ENCODE measurements at places on chromosomes 6 and 20.

GRCh38 chr6:78670802-78671201 is 196.5 kb upstream of the IRAK1BP1 start:
- DNase-seq, result no peak

GRCh38 chr6:106508277-106508676 is 121.0 kb downstream of the RTN4IP1 start:
- DNase-seq, result no peak

DNA sequence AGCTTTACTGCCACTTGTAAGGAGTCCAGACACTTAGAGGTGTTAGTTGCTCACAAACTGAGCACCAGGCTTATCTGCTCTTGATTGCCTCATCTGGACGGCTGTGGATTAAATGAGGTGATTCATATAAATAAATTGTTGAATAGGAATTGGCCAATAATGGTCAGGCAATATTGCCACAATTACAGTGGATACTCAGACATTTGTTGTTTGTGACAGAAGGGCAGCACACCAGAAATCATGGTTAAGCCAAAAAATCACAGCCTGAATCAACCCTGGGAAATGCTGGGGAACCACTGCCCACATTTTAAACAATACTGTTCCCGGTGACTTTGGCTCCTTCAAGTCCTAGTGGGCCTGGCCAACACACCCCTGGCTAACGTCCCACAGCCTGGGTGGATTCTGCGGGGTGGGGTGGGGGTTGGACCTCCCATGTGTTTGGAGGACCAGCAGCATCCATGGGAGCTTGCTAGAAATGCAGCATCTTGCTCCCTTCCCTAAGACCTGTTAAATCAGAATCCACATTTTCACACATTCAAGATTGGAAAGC is 29.5 kb upstream of the SPDEF start:
- no peak for DNase-seq

GRCh38 chr20:6212903-6213302 is 90.1 kb upstream of the FERMT1 start:
- no peak for DNase-seq

DNA sequence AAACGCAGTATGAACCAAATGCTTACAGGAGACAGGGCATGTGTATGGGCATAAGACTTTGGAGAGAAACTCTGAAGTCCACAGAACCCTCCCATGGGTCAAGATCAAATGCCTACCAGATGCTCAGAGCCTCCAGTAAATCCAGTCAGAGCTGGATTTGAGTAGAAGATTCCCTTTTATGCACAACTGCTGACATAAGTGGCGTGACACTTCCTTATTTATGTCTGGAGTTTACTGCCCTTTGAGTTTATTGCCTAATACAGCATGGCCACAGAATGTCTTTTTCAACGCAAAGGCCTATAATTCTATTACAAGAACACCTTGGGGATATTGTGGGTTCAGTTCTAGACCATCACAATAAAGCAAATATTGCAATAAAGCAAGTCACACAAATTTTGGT is 220.0 kb upstream of the FOXQ1 start:
- DNase-seq, result no peak

DNA sequence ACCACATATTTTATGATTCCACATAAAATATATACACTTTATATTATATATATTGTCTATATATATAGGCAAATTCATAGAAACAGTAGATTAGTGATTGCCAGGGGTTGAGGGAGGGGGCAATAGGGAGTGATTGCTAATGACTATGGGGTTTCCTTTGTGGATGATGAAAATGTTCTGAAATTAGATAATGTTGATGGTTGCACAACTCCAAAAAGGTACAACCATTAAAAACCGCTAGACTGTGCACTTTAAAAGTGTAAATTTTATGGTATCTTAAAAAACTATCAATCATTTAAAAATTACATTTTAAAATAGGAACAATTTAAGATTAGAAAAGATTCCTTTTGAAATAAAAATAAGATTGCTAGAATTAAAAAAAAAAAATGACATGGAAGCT is 23.8 kb upstream of the CEP85L start:
- DNase-seq, result no peak

DNA sequence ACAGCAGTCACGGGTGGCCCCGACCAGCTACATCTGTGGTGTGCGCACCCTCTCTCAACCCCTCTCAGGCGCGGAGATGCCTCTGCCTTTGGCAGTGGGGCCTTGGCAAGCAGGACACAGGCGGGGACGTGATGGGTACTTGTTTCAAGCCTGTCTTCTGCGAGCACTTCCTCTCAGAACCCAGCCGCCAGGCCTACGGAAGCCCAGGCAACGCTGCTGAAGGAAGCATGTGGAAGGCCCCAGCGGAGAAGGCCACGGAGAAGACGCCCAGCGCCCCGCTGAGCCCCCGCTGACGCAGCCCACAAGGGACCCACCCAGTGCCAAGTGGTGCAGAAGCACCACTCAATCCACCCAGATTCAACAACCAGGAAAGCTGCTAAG is 13.0 kb downstream of the SERPINB6 start:
- no peak for DNase-seq

GRCh38 chr20:1992359-1993110 is 1.3 kb downstream of the PDYN start:
- DNase-seq, result no peak

- DNase-seq, result no peak
Measured at GRCh38 chr6:161482517-161482858, 208.6 kb upstream of the AGPAT4 start.

GRCh38 chr6:166586424-166587156 is at the start of gene RAMACL:
Gene RAMACL (minus strand): TSS chr6:166586678. CDS start chr6:166586477, 201 bp downstream.
- DNase-seq, result no peak

- DNase-seq, result no peak
Measured at GRCh38 chr20:60754856-60755255, 497.2 kb upstream of the CDH4 start.

GRCh38 chr6:24621626-24622289 is 24.2 kb downstream of the KIAA0319 start:
- DNase-seq, result no peak

DNA sequence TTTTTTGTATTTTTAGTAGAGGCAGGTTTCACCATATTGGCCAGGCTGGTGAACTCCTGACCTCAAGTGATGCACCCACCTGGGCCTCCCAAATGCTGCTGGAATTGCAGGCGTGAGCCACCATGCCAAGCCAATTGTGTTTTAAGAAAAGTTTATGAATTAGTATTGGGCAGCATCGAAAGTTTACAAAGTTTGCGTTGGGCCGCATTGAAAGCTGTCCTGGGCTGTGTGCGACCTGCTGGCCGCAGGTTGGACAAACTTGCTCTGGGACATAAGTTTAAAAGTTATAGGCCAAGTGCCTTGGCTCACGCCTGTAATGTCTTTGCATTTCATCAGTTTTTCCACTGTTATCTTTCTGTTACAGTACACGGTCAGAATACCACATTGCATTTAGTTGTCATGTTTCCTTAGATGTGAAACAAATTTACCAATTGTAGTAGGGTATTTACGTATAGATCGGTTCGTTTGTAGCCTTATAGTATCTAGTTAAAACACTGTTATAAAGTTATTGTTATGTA is 39.5 kb downstream of the ASXL1 start:
- no peak for DNase-seq

- peak; percentile 67 for DNase-seq
Measured at GRCh38 chr6:81606965-81607381, 145.5 kb downstream of the TENT5A start.

DNA sequence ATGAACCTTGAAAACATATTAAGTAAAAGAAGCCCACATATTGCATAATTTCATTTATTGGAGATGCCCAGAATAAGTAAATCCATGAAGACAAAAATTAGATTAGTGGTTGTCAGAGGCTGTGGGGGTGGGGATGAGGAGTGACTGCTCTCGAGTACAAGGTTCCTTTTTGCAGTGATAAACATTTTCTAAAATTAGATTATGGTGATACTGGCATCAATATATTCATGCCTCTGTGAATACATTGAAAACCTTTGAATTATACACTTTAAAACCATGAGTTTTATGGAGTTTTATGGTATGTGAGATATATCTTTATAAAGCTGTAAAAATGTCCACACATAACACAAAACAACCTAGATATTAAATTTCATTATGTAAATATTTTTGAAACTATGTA is 75.7 kb upstream of the SLC2A12 start:
- no peak for DNase-seq

DNA sequence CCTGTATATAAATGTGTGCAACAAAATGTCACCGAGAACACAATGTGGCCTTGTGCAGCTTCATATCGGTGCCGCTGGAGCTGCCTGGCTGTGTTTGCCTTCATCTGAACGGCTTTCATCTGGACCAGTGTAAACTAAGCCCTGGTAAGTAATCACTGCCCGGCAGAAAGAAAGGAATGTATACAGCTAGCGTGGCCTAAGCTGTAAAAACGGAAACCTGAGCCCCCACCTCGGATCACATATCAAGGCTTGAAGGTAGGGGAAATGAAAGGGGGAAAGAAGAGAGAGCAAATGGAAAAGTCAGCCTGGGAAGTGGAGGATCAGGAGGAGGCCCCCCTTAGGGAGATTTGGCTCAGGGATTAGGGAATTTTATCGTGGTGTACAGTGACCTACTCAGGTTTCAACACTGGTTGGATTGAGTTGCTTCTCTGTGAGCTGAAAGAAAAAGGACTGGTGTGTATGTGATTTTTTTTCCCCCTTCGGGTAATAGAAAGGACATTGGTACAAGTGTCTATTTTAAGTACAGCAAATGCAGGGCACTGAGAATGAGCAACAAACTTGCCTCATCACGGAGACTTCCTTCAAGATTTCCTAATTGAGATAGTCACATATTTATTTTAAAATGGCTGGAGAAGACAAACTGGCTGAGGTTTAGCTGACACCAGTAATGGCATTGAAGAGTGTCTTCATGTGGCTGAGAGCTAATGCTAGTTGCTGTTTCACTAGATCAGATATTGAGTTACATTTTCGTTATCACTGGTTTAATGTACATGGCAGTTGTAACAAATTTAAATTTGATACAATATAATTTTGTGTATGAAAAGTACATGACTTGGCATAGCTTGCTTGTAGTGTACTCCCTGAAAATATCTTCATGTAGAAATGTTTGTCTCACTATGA is 3.5 kb downstream of the SOBP start:
- DNase-seq, result peak; percentile 62

- no peak for DNase-seq
Measured at GRCh38 chr6:2162079-2162445, 83.3 kb downstream of the GMDS start.

DNA sequence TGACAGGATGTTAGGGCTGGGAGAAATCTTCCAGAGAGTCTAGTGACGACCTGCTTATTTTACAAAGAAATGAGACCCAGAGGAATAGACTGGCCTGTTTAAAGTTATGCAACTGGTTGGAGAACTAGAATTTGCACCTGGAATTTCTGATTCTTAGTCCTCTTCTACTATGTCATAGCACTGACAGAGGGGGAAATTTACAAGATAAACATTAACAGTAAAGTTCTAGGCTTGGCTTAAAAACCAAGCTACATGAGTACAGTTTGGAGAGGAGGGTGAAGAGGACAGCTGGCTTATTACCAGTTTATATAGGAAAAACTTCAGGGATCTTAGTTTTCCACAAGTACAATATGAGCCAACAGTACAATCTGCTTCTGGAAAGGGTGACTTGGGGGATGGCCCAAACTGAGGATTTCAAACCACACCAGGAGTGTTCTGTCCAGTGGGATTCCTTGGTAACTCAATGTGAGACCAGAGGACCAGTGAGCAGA is 269.6 kb downstream of the CD109 start:
- no peak for DNase-seq

GRCh38 chr20:36467076-36467999 is 74.0 kb upstream of the MYL9 start:
- DNase-seq, result peak; percentile 58

DNA sequence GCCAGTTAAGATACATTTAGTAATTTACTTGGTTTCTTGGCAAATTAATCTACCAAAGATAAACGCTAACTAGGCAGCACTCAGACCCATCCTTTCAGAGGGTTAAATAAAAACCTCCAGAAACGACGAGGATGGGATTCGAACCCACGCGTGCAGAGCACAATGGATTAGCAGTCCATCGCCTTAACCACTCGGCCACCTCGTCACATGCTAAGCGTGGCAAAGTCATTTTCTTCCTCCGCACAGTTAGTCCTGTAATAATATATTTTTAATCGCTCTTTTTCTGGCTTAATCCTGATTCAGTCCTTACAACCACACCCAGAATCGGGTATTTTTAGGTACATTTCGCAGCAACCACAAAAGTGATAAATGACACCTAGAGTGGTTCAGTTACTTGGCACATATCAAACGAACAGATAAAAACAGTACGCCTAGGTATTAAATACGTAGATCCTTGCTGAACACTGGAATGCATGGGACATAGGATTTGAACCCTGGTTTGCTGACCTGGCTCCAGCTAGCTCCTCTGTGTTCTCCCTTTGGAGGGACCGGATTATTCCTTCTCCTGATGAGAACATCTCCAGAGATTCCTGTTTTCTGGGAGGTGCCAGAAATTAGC is 71.6 kb downstream of the GPX5 start:
- peak; percentile 81 for DNase-seq

- peak; percentile 17 for DNase-seq
Measured at GRCh38 chr6:139981768-139982181, 607.3 kb upstream of the CITED2 start.

DNA sequence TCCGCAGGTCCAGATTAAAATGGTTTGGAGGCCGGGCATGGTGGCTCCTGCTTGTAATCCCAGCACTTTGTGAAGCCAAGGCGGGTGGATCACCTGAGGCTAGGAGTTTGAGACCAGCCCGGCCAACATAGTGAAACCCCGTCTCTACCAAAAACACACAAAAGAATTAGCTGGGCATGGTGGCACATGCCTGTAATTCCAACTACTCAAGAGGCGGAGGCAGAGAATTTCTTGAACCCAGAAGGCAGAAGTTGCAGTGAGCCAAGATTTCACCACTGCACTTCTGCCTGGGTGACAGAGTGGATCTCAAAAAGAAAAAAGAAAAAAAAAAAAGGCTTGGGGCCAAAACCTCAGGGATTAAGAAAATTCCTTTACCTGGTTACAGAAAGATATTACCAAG is 30.5 kb downstream of the C6orf15 start:
- no peak for DNase-seq

GRCh38 chr6:77857421-77857820 is 204.6 kb downstream of the MEI4 start:
- no peak for DNase-seq

- DNase-seq, result no peak
Measured at GRCh38 chr20:36862857-36863668, 12.9 kb upstream of the TLDC2 start.

GRCh38 chr6:73558624-73559398 is 38.0 kb upstream of the EEF1A1 start:
- DNase-seq, result no peak

DNA sequence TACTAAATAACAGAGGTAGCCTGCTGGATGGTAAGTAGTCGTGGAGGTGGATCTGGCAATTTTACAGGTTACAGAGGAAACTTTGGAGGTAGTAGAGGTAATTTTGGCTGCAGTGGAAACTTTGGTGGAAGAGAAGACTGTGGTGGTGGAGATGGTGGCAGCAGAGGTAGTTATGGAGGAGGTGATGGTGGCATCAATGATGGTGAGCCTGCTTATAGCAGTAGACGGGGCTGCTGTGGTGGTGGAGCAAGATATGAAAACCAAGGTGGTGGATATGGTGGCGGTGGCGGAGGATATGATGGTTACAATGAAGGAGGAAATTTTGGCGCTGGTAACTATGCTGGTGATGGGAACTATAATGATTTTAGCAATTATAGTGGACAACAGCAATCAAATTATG is 15.3 kb downstream of the RAB5IF start:
- DNase-seq, result no peak

- no peak for DNase-seq
Measured at GRCh38 chr20:12591949-12592470, 416.8 kb upstream of the SPTLC3 start.

- no peak for DNase-seq
Measured at GRCh38 chr6:34955442-34955841, 66.4 kb downstream of the ANKS1A start.

- no peak for DNase-seq
Measured at GRCh38 chr6:43740321-43740960, 29.6 kb upstream of the VEGFA start.

- no peak for DNase-seq
Measured at GRCh38 chr6:88760091-88760490, 203.3 kb downstream of the RNGTT start.

Data from HT1080 (cell line).